ENCODE measurements at places on chromosomes 5 and 9. TPM values are rescaled to one million over a fixed set of nuclear protein-coding genes. Genes with fewer than 3 reads are reported as not detected.

GRCh38 chr5:119347991-119348390 is 7.8 kb upstream of the TNFAIP8 start:
- H3K27me3 ChIP-seq, result no peaks in the 10 kb centered on the region
- no peaks in the 10 kb centered on the region for H3K4me1 ChIP-seq
- H3K27ac ChIP-seq, result no peak overlapping the region
- H3K36me3 ChIP-seq, result no peaks in the 10 kb centered on the region

Gene TMOD1
- total RNA-seq, result 56.6 TPM

Gene ZNF879
- 5.7 TPM for total RNA-seq

- no peaks in the 10 kb centered on the region for H3K36me3 ChIP-seq
- H3K4me3 ChIP-seq, result no peak overlapping the region
- no peaks in the 10 kb centered on the region for H3K4me1 ChIP-seq
- no peaks in the 10 kb centered on the region for H3K27me3 ChIP-seq
- no peak overlapping the region for H3K27ac ChIP-seq
Measured at GRCh38 chr9:112377087-112377486, 2.8 kb upstream of the HSDL2 start.

GRCh38 chr5:139695178-139695573 is 47.0 kb downstream of the CXXC5 start:
- no peaks in the 10 kb centered on the region for H3K4me1 ChIP-seq
- peak; percentile 13 for DNase-seq
- no peaks in the 10 kb centered on the region for H3K36me3 ChIP-seq
- H3K4me3 ChIP-seq, result no peak overlapping the region
- H3K27me3 ChIP-seq, result no peaks in the 10 kb centered on the region
- H3K27ac ChIP-seq, result no peak overlapping the region

DNA sequence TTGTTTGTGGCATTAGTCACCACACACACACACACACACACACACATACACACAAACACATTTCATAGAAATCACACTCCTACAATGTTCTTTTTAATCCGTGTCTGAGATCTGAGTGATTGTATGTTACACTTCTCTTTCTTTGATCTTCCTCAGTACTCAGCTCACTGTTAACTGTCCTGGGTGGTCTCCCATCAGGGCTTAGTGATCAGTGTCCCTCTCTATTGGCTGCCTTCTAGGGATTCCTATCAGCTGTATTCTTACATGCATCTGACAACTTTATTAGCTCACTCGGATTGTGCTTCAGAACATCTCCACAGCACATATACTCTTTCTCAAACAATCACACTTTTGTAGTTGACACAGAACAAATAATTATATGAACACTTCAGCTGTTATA is 170.2 kb upstream of the POU5F2 start:
- no peak overlapping the region for H3K4me3 ChIP-seq
- H3K36me3 ChIP-seq, result no peaks in the 10 kb centered on the region
- no peak overlapping the region for H3K27ac ChIP-seq
- no peak for DNase-seq

- no peak overlapping the region for H3K27ac ChIP-seq
- H3K27me3 ChIP-seq, result no peaks in the 10 kb centered on the region
- no peaks in the 10 kb centered on the region for H3K4me1 ChIP-seq
- H3K4me3 ChIP-seq, result no peak overlapping the region
Measured at GRCh38 chr5:42168091-42168670, 243.1 kb downstream of the FBXO4 start.

DNA sequence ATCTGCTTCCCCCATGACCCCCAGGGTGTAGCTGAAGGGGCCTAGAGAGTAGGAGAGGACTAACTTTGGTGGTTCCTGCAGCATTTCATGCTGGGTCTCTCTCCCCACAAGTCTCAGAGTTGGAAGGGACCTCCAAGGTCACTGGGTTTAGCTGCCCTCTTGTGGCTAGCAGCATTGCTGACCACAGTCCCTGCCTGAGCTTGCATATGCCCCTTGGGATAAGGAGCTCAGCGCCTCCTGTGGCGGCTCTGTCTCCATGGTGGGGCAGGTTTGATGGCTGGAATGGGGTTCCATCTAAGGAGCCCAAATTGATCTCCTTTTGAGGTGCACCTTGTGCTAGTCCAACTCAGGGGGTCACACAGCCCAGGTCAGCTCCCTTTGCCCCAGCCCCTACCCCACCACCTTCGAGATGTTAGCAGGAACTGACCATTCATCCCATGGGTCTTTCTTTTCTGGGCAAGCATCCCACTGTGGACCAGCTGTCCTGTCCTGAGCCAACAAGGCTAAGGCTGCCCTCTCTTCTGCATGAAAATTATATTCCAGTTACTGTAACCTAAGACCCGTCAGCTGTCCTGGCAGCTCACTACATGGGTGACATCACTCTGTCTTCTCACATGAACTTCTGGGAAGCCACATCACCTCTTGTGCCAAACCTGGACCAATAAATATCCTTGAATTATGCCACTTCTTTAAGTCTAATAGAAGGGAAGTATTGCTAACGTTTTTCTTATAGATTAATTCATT is 196.2 kb downstream of the HSPA4 start:
- no peak for DNase-seq
- no peaks in the 10 kb centered on the region for H3K36me3 ChIP-seq
- no peak overlapping the region for H3K4me3 ChIP-seq
- no peaks in the 10 kb centered on the region for H3K4me1 ChIP-seq

Gene DEPDC1B
- total RNA-seq, result 0.48 TPM

DNA sequence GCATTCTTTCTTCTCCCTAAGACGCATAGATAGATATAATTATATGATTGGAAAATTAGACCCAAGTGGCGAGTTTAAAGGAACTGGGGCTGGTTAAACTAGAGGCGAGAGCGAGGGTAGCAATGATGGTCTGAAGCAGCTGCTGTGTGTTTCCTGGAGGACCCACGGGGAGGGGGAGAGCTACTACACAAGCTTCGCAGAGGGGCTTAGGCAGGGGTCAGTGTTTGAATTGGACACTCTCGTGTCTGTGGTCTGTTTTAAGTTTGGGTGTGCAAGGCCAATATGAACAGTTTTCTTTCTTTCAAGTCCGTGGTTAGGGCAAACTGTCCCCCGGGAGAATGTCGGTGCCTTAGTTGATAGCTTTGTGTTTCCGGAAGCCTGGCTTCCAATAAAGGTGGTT is 43.1 kb downstream of the PDZD2 start:
- no peak overlapping the region for H3K4me3 ChIP-seq
- H3K4me1 ChIP-seq, result no peaks in the 10 kb centered on the region
- H3K27me3 ChIP-seq, result no peaks in the 10 kb centered on the region
- H3K27ac ChIP-seq, result no peak overlapping the region
- H3K36me3 ChIP-seq, result no peaks in the 10 kb centered on the region

DNA sequence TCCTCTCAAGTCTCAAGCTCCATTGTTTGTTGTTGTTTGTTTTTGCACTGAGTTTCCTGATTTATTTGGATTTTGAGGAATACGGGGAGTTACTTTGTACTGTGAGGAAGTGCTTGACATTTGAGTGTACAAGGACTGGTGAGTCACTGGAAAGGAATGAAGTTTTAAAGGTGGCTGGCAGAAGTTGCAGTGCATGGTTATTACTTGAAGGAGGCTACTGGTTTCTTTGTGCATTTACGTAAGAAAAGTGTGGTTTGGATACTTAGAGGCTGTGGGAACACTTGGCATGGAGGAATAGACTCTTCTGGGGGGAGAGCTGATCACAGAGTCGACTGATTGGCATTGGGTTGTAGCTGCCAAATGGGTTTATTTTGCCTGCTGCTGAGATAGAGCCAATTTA is 919.0 kb downstream of the TAF11L14 start:
- H3K27ac ChIP-seq, result no peak overlapping the region
- H3K36me3 ChIP-seq, result no peaks in the 10 kb centered on the region
- DNase-seq, result no peak
- H3K27me3 ChIP-seq, result no peaks in the 10 kb centered on the region
- H3K4me3 ChIP-seq, result no peak overlapping the region

DNA sequence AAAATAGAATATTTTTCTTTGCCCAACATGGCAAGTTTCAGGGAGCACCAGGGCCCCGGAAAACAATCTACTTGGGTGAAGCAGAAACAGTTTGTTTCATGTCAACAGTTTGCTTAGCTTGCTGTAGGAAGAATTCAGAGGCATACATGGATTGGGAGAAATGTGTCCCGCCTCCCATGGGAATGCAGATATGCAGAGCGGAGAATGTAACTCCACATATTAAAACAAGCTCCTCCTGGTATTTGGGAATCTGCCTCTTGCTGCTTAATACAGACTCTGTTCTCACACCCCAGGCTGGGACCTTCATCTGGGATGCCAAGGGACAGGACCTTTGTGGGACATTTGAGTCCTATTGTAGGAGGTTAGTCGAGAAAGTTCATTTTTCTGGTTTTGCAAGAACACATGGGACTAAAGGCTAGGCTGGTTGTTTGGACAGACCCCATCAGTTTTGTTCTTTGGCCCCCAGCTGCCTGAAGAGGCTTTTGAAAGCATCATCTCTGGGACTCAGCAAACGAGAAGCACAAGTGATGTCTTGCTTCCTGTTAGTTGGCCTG is 220.5 kb upstream of the ADRA1B start:
- no peak overlapping the region for H3K27ac ChIP-seq
- H3K4me3 ChIP-seq, result no peak overlapping the region
- H3K27me3 ChIP-seq, result no peaks in the 10 kb centered on the region
- DNase-seq, result no peak
- H3K4me1 ChIP-seq, result no peaks in the 10 kb centered on the region
- no peaks in the 10 kb centered on the region for H3K36me3 ChIP-seq

DNA sequence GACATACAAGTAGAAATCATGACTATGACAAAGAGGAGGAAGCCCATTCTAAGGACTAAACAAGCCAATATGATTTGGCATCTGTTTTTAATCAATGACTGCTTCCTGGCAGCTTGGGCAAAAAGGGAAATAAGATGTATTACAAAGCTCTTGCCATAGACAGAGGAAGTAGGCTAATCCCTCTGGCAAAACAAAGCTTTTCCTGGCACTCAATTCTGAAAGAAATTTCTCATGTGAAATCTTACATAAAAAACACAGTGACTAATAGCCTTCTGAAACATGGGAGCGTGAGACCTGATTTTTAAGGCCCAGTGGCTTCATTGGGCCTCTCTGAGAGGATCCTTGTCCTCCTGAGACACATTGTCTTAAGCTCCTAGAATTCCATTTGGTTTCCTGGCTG is 93.6 kb downstream of the COL23A1 start:
- no peaks in the 10 kb centered on the region for H3K4me1 ChIP-seq
- no peak overlapping the region for H3K4me3 ChIP-seq
- DNase-seq, result no peak
- no peaks in the 10 kb centered on the region for H3K27me3 ChIP-seq

DNA sequence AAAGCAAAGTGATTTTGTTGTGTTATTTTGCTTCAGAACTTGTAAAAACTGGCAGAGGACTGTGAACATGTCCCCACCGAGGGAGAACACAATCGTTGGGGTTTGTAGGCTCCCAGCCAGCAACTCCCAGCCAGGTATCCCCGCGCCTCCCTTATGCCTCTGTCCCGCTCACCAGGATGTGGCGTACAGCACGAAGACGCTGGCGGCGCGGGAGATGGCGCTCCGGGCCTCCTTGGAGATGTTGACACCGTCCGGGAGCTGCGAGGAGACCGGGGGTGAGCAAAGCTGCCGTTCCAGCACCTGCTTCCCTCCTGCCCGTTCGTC is 630 bp downstream of the POLE3 start:
- no peak overlapping the region for H3K27ac ChIP-seq
- no peaks in the 10 kb centered on the region for H3K36me3 ChIP-seq
- peak overlapping the region; percentile 43 for H3K4me3 ChIP-seq
- DNase-seq, result no peak
- no peaks in the 10 kb centered on the region for H3K27me3 ChIP-seq

GRCh38 chr5:161009194-161009593 is 157.2 kb upstream of the ATP10B start:
- no peaks in the 10 kb centered on the region for H3K4me1 ChIP-seq
- no peaks in the 10 kb centered on the region for H3K36me3 ChIP-seq
- H3K27ac ChIP-seq, result no peak overlapping the region
- DNase-seq, result no peak
- no peaks in the 10 kb centered on the region for H3K27me3 ChIP-seq

Gene GMCL2
- total RNA-seq, result not detected

DNA sequence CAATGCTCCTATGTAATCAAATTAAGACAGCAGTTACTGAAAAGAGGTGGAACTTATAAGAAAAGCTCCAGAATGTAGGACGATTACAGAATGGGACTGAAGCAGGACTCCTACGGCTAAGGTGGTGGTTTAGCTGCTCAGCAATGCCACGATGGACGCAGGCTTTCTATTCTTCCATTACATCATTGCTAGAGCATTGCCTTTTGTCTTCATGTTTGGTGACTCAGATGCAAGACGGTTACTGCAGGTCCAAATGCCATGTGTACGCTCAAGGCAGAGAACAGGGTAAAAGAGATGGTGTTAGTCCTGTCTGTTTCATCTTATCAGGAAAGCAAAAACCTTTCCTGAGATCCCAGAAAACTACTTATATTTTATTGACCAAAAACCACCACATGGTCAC is 255.1 kb downstream of the ZSWIM6 start:
- H3K4me1 ChIP-seq, result no peaks in the 10 kb centered on the region
- no peak overlapping the region for H3K4me3 ChIP-seq
- no peaks in the 10 kb centered on the region for H3K36me3 ChIP-seq
- H3K27ac ChIP-seq, result no peak overlapping the region
- DNase-seq, result no peak
- H3K27me3 ChIP-seq, result no peaks in the 10 kb centered on the region

Gene PCDHB10
- 3.6 TPM for total RNA-seq

DNA sequence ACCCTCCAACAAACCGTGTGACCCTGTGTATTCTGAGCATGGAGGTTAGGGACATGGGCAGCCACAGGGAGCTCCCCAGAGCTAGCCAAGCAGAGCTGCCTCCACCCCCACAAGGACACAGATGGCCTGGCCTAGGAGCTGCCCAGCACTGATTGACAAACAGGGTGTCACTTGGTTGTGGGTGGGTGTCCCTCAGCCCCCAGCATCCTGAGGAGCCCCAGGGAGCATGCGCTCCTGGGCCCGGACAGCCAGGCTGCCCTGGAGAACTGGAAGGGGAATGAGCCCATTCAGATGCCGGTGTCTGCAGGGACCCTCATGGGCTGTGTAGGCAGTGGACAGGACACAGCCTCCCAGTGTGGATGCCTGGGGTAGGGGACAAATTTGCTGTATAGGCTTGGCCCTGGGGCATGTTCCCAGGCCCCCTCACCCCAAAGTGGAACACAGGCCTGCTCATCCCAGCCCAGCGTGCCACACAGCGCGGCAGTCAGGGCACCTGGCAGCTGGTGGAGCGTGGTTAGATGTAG is 124.8 kb upstream of the LMX1B start:
- no peak overlapping the region for H3K4me3 ChIP-seq
- H3K36me3 ChIP-seq, result no peaks in the 10 kb centered on the region
- H3K27ac ChIP-seq, result no peak overlapping the region

Gene MYMK
- not detected for total RNA-seq

Gene GAS1
- total RNA-seq, result 111 TPM

- H3K4me3 ChIP-seq, result no peak overlapping the region
- H3K27me3 ChIP-seq, result no peaks in the 10 kb centered on the region
- no peak for DNase-seq
- H3K4me1 ChIP-seq, result no peaks in the 10 kb centered on the region
- H3K36me3 ChIP-seq, result no peaks in the 10 kb centered on the region
- H3K27ac ChIP-seq, result no peak overlapping the region
Measured at GRCh38 chr9:97394881-97395280, 17.0 kb upstream of the TDRD7 start.

Gene C1QTNF2
- 9.1 TPM for total RNA-seq

GRCh38 chr9:78072586-78073199 is 41.1 kb upstream of the GNAQ start:
- no peaks in the 10 kb centered on the region for H3K4me1 ChIP-seq
- no peak for DNase-seq
- H3K4me3 ChIP-seq, result no peak overlapping the region
- no peaks in the 10 kb centered on the region for H3K27me3 ChIP-seq

Gene TMEM203
- 25.7 TPM for total RNA-seq

- no peak for DNase-seq
- no peak overlapping the region for H3K27ac ChIP-seq
- H3K27me3 ChIP-seq, result no peaks in the 10 kb centered on the region
- H3K4me1 ChIP-seq, result no peaks in the 10 kb centered on the region
Measured at GRCh38 chr5:137096149-137097103, 402.7 kb downstream of the SPOCK1 start.

Gene PCDHB2
- total RNA-seq, result 3.1 TPM
